Glomerular endothelial cell (primary cell): ENCODE measurements at places on chromosomes 16 and 17. TPM values are rescaled to one million over a fixed set of nuclear protein-coding genes. Genes with fewer than 3 reads are reported as not detected.

GRCh38 chr16:87240211-87241136 is 76.7 kb downstream of the C16orf95 start:
- no peak for DNase-seq

DNA sequence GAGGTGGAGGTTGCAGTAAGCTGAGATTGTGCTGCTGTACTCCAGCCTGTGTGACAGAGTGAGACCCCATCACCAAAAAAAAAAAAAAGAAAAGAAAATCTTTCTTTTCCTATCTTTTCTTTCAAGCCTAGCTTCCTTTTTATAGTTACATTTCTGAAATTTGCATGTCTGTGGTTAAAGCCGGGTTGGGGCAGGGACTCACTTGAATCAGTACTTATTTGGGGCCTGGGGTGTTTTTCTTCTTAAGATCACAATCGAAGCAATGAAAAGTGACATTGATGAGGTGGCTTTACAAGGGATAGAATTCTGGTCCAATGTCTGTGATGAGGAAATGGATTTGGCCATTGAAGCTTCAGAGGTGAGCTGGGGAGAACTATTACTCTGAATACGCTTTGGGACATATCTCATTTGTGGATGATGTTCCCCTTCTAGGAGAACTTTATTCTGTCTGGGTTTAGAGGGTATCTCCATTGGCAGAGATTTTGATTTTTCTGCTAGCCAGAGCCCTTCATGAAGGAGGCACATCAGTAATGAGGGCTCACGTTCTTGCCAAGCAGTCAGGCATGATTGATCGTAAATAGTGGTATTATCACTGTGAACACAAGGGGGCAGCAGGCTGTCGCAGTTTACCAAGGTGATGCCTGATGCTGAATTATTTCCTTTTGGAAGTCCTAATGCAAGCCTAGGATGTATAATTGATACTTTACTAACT is 14.3 kb downstream of the KPNB1 start:
- DNase-seq, result no peak

- no peak for DNase-seq
These were observed 18.6 kb upstream of the ENDOV start for GRCh38 chr17:80396157-80397033.

DNA sequence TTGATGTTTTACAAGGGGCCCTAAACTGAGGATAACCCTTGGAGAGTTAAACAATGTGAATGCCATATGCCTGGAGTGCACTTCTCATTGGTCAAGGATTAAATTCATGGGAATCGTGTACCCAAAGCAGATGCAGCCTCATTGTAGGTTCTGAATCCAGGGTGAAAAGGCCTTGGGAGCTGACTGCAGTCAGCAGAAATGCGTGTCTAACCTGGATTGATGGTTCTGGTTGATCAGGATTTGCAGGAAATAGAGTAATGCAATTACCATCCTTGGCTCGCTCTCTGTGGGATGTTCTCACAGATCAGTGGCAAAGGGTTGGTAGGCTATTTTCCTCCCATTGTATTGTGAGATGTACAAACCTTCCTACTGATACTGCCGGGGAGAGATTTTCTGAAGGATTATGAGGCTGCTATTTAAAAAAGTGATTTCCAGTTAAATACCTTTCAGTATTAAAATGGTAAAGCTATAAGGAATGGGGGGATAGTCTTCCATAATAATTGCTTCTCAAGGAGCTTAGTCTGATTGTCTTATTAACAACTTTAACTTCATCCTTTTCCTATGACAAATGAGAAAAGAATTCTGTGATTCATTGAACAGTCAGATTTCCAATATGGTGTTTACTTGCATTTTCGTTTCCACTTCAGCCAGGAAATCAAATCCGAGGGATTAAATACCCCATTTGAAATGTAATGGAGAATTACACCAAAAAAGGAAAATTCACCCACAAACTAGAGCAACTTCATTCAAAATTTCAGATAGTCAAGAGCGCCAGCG is 1028.1 kb upstream of the EEF2KMT start:
- no peak for DNase-seq

DNA sequence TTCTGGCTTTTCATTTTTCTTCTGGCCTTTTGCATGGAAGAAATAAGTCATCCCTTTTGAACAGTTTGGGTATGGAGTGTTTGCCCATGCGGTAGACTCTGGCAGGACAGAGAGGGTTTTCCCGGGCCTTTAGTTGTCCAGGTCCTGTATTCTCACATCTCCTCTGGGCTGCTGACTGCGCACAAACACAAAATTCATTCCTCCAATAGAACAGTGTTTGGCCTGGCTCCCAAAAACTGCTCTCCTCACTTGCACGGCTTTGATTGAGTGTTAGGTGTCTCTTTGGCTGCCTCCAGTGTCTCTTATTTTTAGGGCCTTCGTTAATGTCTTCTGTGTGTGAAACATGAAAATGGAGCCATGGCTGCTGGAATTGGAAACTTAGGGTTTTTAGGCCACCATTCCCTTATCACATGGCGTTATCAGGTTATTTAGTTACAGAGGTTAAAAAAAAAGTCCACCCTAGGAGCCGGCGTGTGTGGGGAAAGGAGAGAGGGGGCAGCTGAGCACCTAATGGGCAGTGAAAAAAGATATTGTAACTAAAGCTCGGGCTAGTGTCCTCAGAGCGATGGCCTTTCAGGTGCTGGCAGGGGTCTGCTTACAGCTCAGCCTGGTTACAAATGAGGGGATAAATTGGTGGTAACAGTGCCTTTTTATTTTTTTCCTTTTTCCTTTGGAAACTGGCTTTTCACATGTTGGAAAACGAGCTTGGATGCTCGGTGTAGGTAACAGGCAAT is 47.3 kb downstream of the PRKCA start:
- no peak for DNase-seq

GRCh38 chr17:78016852-78017251 is 58.3 kb downstream of the TNRC6C start:
- no peak for DNase-seq

GRCh38 chr17:46943501-46944393 is 20.8 kb downstream of the GOSR2 start:
- DNase-seq, result no peak

DNA sequence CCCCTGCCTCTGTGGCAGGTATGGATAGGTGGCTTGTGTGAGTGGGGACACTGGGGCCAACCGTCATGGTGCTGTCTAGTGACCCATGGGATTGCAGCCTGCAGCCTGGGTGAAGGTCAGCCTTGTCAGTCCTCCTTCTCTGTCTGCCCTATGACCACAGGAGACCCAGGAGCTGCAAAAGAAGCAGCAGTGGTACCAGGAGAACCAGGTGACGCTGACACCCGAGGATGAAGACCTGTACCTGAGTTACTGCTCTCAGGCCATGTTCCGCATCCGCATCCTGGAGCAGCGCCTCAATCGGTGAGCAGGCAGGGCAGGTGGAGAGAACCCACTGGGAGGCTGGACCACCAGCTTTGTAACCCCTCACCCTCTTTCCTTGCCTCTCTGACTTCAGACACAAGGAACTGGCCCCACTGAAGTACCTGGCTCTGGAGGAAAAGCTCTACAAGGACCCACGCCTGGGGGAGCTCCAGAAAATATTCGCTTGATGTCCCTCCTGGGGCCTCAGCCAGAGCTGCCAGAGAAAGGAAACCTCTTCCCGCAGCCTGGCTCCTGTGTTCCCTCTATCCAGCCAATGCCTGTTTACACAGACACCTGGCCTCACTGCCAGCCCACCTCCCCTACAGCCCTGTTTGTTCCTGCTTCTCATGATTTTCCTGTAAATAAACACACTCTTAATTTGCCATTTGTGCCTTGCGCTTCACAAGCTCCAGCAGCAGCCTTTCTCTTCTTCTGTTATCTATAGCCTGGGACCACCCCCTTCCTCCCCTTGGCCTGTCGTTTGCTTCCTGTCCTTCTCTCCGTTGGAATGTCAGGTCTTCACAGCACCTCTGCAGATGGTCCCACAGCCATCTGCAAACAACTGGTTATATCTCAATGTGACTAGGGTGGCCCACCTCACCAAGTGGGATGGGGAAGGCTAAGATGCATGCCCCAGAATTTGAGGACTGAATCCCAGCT is 4.5 kb upstream of the KATNB1 start:
- no peak for DNase-seq

The EZH1 gene
- 10.4 and 20.0 TPM in 2 replicates for total RNA-seq
